ENCODE measurements at places on chromosomes 3 and 15. TPM values are rescaled to one million over a fixed set of nuclear protein-coding genes. Genes with fewer than 3 reads are reported as not detected.

- DNase-seq: no peak
These were observed 223.0 kb downstream of the NSUN3 start for GRCh38 chr3:94285872-94286271.

- no peak for DNase-seq
These were observed 380.8 kb downstream of the GRM7 start for GRCh38 chr3:7241584-7242302.

- no peak for DNase-seq
These were observed 119.1 kb downstream of the TCF12 start for GRCh38 chr15:57037548-57037947.

DNA sequence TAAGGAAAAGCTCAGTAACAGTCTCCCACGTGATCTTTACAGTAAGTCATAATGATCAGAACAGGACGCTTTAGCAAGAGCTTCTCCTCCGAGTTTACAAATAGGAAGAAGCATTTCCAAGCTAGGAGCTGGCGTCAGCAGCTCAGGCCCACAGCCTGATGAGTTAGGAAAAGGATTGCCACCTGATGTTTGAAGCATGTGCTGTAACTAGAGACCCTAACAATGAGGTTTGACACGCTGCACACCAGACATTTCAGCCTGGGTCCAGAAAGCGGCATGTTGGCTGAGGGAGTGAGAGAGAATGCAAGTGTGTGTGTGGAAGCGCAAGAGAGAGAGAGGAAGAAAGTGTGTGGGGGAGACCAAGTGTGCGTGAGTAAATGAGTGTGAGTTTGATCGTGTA is 47.3 kb downstream of the TLE3 start:
- DNase-seq: no peak

- DNase-seq: peak; percentile 35
These were observed 26.9 kb downstream of the STOML1 start for GRCh38 chr15:73965094-73965757.

DNA sequence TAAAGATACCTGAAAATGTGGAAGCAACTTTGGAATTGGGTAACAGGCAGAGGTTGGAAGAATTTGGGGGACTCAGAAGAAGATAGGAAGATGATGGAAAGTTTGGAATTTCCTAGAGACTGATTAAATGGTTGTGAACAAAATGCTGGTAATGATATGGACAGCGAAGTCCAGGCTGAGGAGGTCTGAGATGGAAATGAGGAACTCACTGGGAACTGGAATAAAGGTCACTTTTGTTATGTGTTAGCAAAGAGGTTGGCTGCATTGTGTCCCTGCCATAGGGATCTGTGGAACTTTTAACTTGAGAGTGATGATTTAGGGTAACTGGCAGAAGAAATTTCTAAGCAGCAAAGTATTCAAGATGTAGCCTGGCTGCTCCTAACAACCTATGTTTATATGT is 13.0 kb downstream of the MITF start:
- no peak for DNase-seq

DNA sequence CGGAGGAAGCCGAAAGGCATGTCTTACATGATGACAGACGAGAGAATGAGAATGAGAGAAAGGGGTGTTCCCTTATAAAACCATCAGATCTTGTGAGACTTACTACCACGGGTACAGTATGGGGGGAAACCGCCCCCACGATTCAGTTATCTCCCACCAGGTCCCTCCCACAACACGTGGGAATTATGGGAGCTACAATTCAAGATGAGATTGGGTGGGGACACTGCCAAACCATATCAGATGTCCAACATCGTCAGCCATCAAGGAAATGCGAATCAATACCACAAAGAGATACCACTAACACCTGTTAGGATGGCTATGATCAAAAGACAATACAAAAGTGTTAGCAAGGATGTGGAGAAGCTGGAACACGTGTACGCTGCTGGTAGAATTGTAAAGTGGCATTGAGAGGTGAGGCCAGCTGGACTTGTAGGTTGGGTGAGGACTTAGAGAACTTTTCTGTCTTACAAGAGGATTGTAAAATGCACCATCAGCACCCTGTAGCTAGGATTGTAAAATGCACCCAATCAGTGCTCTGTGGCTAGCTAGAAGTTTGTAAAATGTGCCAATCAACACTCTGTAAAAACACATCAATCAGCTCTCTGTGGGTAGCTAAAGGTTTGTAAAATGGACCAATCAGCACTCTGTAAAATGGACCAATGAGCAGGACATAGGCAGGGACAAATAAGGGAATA is 37.5 kb downstream of the VGLL4 start:
- no peak for DNase-seq

DNA sequence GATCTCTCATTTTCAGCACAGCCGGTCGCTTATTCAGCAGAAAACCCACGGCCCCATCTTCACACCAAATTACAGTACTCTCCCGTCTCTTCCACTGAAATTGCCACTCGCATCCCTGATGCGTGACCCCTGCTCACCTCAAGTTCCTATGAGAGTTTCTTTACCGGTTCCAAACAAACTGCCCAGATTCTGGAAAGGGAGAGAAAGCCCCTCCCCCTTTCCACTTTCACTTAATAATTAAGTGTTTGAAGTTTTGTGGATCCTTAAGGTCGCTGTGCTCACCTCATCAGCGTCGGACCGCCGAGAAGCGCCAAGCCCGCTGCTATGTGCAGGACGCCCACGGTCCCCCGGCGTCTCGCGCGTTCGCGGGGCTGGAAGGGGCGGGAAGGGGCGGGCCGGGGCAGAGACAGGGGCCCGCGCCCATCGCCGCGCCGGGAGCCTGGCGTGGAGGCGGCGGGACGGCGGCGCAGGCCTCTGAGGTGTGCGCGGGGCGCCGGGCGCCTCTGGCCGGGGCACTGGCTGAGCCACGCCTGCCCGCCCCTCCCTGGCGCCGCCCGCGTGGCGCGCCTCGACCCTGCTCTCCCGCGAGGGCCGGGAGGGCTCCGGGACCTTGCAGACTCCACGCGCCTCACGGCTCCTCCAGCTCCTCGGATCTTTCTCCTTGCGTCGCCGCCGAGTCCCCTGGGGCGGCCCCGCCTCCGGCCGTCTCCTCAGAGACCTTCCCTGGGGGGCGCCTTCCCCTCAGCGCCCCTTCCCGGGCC is at the start of gene GPR156:
GPR156 (minus strand) TSS at position 476 of the 761 bp plus-strand sequence. CDS start 41,124 bp downstream, outside the sequence.
- DNase-seq: no peak

- no peak for DNase-seq
These were observed 73.0 kb downstream of the MGLL start for GRCh38 chr3:127749361-127749760.

DNA sequence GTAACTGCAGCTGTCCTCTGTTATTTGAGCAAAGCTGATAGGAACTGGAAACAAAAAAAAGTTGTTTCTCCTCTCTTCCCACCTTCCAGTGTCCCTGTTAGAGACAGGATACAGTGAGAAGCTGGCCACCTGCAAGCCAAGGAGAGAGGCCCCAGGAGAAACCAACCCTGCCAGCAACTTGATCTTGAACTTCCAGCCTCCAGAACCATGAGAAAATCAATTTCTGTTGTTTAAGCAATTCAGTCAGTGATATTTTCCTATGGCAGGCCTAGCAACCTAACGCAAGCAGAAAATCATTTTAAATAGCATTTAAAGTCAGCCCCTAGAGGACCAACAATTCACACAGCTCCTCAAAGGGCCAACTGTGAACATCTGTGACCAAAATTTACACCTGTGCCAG is 291.3 kb downstream of the OXSM start:
- DNase-seq: no peak

DNA sequence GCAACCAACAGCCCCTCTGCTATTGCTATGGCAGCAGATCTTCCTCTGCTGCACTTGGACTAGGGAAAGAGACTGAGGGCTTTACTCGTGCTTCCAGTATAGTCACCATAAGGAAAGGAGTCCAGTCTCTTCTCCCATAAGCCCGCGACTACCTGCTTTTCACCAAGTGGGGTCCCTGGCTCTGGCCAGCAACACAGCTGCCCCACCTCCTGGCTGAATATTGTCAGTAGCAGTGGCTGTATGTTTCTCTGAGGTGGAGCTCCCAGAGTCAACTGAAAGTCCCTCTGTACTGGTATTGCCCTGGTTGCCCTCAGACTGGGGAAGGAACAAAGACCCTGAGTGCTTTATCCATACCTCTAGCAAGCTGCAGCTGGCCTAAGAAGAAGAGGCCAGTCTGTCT is 719.6 kb downstream of the SQOR start:
- no peak for DNase-seq

DNA sequence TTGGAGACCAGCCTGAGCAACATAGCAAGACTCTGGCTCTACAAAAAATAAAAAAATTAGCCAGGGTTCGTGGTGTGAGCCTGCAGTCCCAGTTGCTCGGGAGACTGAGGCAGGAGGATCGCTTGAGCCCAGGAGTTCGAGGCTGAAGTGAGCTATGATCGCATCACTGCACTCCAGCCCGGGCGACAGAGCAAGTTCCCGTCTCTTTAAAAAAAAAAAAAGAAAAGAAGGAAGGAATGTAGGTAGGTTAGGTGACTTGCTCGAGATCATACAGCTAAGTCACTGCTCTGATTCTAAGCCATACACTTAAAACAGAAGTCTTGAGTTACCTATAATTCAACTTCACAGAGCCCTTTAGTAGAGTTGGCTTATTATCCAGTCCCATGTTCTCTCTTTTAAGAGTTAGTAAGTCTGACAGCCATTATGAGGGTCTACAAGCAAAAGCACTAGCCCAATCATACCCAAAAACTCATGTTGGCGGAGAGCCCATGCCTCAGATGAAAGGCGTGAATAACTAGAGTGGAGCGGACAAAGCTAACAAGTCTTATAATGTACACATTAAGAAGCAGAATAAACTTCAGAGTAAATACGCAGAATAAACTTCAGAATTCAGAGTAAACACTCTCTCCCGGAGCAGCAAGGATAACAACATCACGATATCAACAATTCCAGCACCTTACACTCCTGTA is 768 bp downstream of the AAGAB start:
- no peak for DNase-seq

- DNase-seq: no peak
These were observed 35.3 kb downstream of the MKRN2 start for GRCh38 chr3:12591997-12592715.

GRCh38 chr15:65409036-65409631 is 13.6 kb downstream of the IGDCC4 start:
- no peak for DNase-seq

GRCh38 chr15:35182841-35183479 is 97.9 kb upstream of the NANOGP8 start:
- DNase-seq: no peak

GRCh38 chr3:127808197-127808596 is 14.1 kb downstream of the MGLL start:
- no peak for DNase-seq

GRCh38 chr15:68209272-68209671 is 4.1 kb upstream of the CALML4 start:
- DNase-seq: no peak

GRCh38 chr3:187375581-187375980 is 7.4 kb downstream of the RTP4 start:
- DNase-seq: no peak

DNA sequence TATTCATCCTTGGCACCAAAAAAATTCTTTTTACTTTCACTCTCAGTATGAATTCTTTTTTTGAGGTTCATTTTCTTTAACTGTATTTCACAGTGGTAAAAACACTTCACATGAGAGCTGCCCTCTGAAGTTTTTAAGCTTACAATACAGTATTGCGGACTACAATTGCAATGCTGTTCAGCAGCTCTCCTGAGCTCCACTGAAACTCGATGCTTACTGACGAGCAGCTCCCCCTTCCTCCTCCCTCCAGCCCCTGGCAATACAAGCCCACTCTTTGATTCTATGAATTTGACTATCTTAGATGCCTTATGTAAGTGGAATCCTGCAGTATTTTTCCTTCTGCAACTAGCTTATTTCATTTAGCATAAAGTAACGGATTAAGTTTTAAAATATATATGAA is 183.4 kb downstream of the ADAMTS17 start:
- no peak for DNase-seq

DNA sequence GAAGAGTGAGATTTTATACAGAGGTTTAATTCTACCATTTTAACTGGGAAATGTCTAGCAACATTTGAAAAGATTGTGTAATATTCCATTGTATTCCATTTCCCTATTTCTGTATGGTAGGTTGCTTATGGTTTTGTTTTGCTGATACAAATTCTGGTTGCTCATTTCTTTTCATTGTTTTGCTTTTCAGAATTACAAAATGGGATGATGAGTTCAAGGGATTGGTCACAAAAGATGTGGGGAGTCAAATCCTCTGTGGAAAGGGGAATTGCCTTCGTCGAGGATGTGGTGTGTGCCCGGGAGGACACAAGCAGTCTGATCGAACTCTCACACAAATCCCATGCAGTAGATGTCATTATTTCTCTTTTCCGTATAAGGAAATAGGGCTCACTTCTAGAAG is 18.3 kb downstream of the SLCO3A1 start:
- DNase-seq: no peak

DNA sequence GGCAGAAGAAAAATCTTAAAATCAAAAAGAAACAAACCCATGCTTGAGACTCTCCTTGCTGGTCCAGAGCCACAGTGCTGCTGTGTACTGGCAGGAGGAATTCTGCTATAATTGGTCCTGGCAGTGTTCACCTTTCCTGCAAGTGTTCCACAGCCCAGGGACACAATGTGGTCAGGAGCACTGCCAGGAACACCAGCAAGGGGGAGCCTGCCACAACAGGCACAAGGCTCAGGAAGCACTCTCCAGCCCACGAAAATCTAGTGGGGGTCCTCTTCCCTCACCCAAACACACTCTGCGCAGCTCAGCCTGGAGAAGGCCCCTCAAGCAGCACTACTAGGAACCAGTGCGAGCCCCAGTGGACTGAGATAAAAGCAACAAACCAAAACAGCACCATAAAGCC is 92.9 kb downstream of the UBE3A start:
- DNase-seq: no peak

- DNase-seq: peak; percentile 13
These were observed 4.6 kb downstream of the PPM1M start for GRCh38 chr3:52250122-52250521.

- no peak for DNase-seq
These were observed 22.5 kb downstream of the LRRN1 start for GRCh38 chr3:3821777-3822176.

- DNase-seq: no peak
These were observed 593.9 kb downstream of the PYDC2 start for GRCh38 chr3:192054881-192055280.

GRCh38 chr3:42051384-42052131 is 39.6 kb upstream of the TRAK1 start:
- DNase-seq: no peak

- no peak for DNase-seq
These were observed 104.2 kb upstream of the RAD18 start for GRCh38 chr3:9067352-9067975.

FBXO22 gene
- 26.1 TPM for total RNA-seq

LRRC34 gene
- total RNA-seq: 0.28 TPM

CCR4 gene
- 37.4 TPM for total RNA-seq

FBXO45 gene
- total RNA-seq: 8.2 TPM

KBTBD12 gene
- not detected for total RNA-seq

MLF1 gene
- 1.2 TPM for total RNA-seq

RPL32 gene
- 3,479 TPM for total RNA-seq

ADAM10 gene
- 146 TPM for total RNA-seq

IL5RA gene
- 0.73 TPM for total RNA-seq

CAMP gene
- not detected for total RNA-seq

GABRR3 gene
- total RNA-seq: not detected

HIGD2B gene
- total RNA-seq: not detected

KIAA1143 gene
- total RNA-seq: 29.9 TPM

MED12L gene
- 2.1 TPM for total RNA-seq
